ENCODE measurements at places on chromosomes 1 and 21. TPM values are rescaled to one million over a fixed set of nuclear protein-coding genes. Genes with fewer than 3 reads are reported as not detected.

- DNase-seq: no peak
These were observed 76.6 kb downstream of the DMRTA2 start for GRCh38 chr1:50346621-50347020.

DNA sequence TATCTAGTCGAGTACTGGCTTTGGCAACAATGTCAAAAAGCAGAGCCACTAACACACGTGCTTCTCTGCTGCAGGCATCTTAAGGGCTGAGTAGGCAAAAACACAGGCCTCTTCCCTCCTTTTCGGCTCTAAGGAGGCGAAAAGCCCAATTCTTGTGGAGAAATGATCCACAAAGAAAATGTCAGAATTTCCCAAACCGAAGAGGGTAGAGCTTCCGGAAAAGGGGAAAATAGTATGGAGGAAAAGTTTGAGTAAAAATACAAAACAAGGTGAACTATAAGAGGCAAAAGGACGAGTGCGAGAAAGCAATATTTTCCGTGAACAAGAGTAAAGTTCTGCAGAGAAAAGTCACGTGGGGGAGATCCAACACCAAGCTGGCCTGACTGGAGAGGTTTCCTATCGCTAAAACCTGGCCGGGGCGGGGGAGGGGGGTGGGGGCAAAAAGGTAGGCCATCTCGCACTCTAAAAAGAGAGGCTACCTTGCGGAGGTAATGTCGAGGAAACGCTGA, 551 bp downstream of the ZRANB2 start:
- DNase-seq: no peak

DNA sequence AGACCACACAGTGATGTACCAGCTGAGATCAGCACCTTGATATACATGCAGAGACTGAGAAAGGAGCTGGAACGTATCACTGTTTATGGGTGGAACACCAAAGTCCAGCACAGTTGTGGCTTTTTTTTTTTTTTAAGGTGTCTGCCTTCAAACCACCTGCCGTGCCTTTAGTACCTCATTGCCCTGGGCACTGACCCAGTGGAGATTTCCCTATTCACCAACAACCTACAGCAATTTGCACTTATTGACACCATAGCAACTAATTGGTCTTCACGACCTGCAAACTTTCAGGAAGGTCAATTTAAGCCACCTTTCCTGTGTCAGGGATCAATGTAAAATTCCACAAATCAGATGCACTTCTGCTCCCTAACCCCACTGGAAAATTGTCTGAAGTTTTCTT, 181.6 kb upstream of the ADGRL2 start:
- DNase-seq: no peak

GRCh38 chr1:181213056-181213455, 124.6 kb downstream of the IER5 start:
- no peak for DNase-seq

The DPH5 gene
- total RNA-seq: 17.2 TPM

The KCNA2 gene
- 6.2 TPM for total RNA-seq

The CHODL gene
- 103 TPM for total RNA-seq

The GSTM1 gene
- total RNA-seq: not detected

The HPDL gene
- 0.41 TPM for total RNA-seq

The FAM78B gene
- total RNA-seq: 3.7 TPM

The IGFN1 gene
- 2.0 TPM for total RNA-seq

The TLR5 gene
- total RNA-seq: 7.4 TPM

All from prostate gland (tissue), 2 donors.